Psoas muscle (tissue), 8 donors: ENCODE measurements at places on chromosomes 4 and X.

GRCh38 chr4:173498023-173498422 lies 32.0 kb downstream of the HAND2 start:
- no peak for DNase-seq

DNA sequence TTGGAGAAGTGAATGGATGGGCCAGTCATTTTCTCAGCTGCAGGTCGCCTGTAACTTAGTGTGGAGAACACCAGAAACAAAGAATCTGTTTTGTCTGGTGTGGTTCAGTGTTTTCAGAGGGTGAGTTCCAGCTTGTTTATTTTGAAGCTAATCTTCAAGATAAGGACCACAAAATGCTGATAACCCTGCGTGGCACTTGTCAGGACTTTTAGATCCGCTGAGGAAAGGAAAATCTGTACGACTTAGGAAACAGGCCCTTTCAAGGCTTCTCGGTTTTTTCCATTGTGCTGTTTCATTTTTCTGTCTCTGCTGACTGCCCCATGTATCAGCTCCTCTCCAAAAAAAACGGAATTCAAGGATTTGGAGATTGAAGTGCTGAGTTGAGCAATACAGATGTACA lies 8.7 kb upstream of the ANAPC4 start:
- no peak for DNase-seq

- no peak for DNase-seq
Measured at GRCh38 chr4:81499840-81500239, 28.1 kb upstream of the RASGEF1B start.

- DNase-seq: no peak
Measured at GRCh38 chr4:134345244-134345643, 143.7 kb upstream of the PABPC4L start.

DNA sequence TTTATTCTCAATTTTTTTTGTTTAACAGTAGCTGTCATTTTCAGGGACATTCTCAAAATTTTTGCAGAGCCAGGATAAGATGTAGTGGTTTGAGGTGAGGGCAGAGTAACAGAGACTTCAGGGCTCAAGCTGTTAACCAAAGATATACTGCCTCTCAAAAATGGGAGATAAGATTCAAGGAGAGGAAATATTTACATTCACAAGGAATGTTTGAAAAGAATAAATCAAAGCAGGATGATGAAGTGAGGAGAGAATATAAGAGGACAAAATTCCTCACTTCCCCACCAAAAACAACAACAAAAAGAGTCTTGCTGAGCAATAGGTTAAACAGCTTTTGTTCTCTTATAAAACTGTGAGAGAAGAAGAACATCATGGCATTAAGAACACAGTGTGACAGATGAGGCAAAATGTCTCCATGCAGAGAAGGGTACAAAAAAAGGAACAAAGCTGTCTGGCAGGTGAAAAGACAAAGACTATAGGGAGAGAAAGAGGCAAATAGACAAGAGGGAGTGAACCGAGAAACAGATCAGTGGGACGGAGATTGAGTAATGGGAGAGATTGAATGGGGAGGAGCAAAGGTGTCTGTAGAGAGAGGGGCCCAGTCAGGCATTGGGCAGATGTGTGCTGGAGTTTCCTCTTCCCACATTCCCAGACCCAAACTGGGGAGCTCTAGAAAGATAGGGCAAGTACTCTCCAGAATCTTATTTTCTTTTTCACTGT lies 106.1 kb upstream of the TMEM150C start:
- DNase-seq: no peak

- peak; percentile 64 for DNase-seq
Measured at GRCh38 chrX:71098302-71098701, 2.7 kb downstream of the FOXO4 start.

- DNase-seq: no peak
Measured at GRCh38 chrX:94831364-94831763, 1157.4 kb downstream of the FAM133A start.

DNA sequence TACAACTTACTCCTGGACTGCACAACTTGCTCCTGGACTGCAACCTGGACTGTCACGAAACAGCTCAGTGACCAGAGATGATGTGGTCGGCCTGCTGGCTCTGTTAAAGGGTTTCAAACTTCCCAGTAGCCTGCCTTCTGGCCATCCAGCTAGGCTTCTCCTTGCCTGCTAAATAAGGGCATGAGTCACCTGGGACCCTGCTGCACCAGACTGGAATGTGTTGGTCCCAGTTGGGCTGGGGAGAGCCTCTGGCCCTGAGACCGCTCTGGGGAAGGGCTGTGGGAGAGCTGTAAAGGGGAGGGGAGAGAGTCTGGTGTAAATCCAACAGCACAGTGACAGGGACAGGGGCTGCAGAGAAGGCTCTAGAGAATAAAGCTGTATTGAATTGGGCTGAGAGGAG lies 165.8 kb downstream of the VSIG4 start:
- no peak for DNase-seq

GRCh38 chr4:52748432-52748831 lies 2.8 kb downstream of the ERVMER34-1 start:
- DNase-seq: no peak

GRCh38 chr4:76753814-76754213 lies 144.1 kb downstream of the SOWAHB start:
- DNase-seq: no peak

- DNase-seq: no peak
Measured at GRCh38 chr4:29320947-29321620, 1399.1 kb upstream of the PCDH7 start.
